Astrocyte (in vitro differentiated cells and primary cell): ENCODE measurements at places on chromosomes 13 and 19.

GRCh38 chr13:71461892-71462291 is 405.1 kb downstream of the DACH1 start:
- no peak for DNase-seq

GRCh38 chr13:91228108-91228507 is 119.4 kb upstream of the MIR17HG start:
- no peak for DNase-seq

DNA sequence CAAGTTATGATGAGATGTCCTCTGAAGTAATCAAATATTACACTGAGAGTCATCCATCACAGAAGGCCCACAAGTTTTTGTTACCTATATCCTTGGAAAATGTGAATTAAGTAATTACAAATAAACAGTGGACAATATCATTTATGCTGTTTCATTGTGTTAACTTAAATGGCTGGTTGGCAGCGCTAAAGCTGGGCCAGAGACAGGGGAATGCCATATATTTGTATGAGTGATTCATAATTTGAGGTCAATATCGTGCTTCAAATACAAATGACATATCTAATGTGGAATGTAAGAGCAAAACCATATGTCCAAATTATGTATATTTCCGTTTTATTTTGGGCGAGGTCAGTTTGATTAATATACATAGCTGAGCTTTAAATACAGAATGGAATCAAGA is 1556.2 kb downstream of the SLITRK5 start:
- DNase-seq, result peak; percentile 23

GRCh38 chr13:73754727-73755292 is 379.4 kb downstream of the KLF12 start:
- DNase-seq, result peak; percentile 36

- DNase-seq, result no peak
Measured at GRCh38 chr13:66128201-66128600, 1101.9 kb downstream of the PCDH9 start.

DNA sequence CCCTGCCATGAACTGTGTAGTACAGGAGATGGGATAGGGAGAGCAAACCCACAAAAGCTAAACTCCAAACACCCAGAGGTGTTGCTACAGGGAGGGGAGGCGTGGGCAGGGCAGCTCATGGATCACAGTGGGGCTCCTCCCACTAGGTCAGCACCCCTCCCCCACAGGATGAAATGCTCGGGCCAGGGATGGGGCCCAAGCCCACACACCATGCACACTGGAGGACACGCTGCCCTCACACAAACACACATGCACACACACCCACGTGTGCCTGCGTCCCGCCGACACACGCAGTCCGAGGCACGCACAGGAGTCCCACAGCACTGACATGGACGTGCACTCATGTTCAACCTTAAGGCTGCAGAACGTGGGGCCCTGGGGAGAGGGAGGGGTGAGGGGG is 6.0 kb upstream of the CCNP start:
- no peak for DNase-seq

DNA sequence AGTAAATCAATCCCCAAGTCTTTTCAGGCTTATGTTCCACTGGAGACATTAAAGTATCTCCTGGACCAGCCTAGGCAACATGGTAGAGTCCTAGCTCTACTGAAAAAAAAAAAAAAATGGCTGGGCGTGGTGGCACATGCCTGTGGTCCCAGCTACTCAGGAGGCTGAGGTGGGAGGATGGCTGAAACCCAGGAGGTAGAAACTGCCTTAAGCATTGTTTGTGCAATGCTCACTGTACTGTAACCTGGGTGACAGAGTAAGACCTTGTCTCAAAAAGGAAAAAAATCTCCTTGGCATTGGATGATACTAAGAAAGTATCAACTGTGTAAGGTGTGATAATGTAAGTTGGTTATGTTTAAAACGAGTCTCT is 8.8 kb downstream of the KLK8 start:
- DNase-seq, result no peak

DNA sequence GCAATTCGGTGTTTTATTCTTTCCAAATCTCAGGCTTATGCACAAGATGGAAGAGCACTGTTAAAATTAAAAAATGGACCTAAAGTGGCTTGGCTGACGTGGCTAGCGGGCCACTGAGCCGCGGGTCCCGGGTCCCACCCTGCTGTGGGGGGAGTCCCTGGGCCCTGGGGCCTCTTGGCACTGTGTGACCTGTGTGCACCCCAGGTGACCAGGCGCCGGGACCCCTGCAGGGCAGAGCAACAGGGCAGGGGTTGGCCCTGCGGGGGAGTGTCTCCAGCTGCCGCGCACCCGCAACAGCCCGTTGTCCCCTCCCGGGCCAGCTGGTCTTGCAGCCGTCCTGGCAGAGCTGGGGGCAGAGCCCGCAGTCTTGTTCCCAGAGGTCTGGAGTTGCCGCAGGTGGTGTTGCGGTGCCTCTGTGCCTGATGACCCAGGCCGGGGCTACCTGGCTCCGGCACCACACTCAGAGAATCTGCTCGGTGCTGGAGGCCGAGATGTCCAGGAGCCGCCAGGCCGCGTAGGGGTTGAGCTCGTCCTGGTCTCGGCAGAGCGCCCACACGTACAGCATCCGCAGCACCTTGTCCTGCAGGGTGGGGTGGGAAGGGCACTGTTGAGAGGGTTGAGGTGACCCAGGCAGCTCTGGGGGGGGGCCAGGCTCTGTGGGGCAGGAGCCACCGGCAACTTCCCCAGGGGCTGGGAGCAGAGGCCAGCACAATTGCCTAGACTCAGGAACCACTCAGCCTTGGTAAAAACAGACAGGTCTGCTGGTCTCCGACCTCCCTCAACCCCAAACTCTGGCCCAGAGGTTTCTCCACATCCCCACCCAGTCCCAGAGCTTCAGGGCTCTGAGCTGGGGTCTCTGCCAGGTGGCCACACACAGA is 1.0 kb upstream of the CTXN1 start:
- DNase-seq, result no peak

GRCh38 chr19:18399008-18399407 is 1.6 kb upstream of the LRRC25 start:
- peak; percentile 70 for DNase-seq

DNA sequence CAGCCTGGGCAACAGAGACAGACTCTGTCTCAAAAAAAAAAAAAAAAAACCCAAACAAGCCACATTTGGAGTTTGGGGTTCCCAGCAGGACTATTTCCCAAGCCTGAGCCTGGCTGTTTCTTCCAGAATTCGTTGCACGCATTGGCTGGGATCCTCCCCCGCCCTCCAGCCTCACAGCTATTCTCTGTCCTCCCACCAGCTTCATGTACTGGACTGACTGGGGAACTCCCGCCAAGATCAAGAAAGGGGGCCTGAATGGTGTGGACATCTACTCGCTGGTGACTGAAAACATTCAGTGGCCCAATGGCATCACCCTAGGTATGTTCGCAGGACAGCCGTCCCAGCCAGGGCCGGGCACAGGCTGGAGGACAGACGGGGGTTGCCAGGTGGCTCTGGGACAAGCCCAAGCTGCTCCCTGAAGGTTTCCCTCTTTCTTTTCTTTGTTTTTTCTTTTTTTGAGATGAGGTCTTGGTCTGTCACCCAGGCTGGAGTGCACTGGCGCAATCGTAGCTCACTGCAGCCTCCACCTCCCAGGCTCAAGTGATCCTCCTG is 26.7 kb downstream of the LDLR start:
- no peak for DNase-seq

GRCh38 chr19:6516018-6516658 is 14.0 kb upstream of the TUBB4A start:
- DNase-seq, result peak; percentile 88

- no peak for DNase-seq
Measured at GRCh38 chr13:33367926-33368325, 82.4 kb upstream of the STARD13 start.

DNA sequence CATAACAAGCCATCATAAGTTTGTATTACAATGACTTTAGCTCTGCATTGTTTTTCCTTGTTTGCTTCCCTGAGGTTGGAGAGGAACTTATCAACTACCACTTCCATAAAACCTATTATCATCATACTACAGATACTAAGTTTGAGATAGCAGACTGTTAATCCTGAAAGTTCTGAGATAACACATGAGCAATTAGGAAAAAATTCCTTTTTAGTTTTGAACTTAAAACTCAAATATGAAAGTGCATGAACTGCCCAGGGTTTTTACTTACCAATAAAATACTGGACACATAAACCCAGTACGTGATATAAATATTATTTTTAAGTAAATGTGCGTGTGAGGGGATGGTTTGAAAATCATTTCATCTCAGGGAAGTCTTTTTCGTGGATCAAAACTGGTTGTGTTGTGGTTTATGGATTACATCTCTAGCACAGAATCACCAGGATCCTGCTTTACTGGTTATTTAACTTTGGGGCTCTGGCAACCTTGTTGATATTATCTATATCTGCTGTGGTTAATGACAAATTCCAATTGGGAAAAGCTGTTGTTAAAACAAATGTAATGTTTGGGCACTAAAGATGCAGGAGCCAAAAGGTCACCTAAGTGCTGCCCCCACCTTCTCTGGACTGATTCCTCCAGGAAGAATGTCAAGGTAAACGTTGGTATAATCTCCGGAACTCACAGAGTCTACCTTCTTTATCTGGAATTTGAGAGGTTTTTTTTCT is 12.4 kb downstream of the CDX2 start:
- no peak for DNase-seq

- DNase-seq, result no peak
Measured at GRCh38 chr13:48731957-48732569, 78.3 kb downstream of the CYSLTR2 start.

GRCh38 chr19:57949702-57950101 is 2.2 kb upstream of the ZNF256 start:
- DNase-seq, result no peak

- DNase-seq, result no peak
Measured at GRCh38 chr19:32686847-32687475, 4.7 kb upstream of the NUDT19 start.

DNA sequence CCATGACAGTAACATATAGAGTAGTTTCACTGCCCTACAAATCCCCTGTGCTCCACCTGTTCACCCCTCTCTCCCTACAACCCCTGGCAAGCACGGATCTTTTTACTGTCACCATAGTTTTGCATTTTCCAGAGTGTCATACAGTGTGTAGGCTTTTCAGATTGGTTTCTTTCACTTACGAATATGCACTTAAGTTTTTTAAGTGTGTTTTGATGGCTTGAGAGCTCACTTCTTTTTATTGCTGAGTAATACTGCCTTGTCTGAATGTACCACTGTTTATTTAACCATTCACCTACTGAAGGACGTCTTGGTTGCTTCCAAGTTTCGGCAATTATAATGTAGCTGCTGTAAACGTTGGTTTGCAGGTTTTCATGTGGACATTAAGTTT is 175.1 kb downstream of the ITGBL1 start:
- DNase-seq, result peak; percentile 9

- no peak for DNase-seq
Measured at GRCh38 chr13:68727798-68728197, 1379.8 kb upstream of the ATXN8OS start.

GRCh38 chr13:99993660-99994637 is 12.4 kb downstream of the ZIC2 start:
- DNase-seq, result no peak

GRCh38 chr19:29428071-29428470 is 97.7 kb upstream of the VSTM2B start:
- no peak for DNase-seq

- DNase-seq, result no peak
Measured at GRCh38 chr19:30116530-30116929, 174.5 kb downstream of the URI1 start.

GRCh38 chr19:30855442-30855841 is 483.3 kb downstream of the ZNF536 start:
- DNase-seq, result no peak

- DNase-seq, result no peak
Measured at GRCh38 chr19:47615714-47616113, 6.8 kb downstream of the BICRA start.

GRCh38 chr19:50556282-50557008 is 11.8 kb downstream of the LRRC4B start:
- DNase-seq, result peak; percentile 6

DNA sequence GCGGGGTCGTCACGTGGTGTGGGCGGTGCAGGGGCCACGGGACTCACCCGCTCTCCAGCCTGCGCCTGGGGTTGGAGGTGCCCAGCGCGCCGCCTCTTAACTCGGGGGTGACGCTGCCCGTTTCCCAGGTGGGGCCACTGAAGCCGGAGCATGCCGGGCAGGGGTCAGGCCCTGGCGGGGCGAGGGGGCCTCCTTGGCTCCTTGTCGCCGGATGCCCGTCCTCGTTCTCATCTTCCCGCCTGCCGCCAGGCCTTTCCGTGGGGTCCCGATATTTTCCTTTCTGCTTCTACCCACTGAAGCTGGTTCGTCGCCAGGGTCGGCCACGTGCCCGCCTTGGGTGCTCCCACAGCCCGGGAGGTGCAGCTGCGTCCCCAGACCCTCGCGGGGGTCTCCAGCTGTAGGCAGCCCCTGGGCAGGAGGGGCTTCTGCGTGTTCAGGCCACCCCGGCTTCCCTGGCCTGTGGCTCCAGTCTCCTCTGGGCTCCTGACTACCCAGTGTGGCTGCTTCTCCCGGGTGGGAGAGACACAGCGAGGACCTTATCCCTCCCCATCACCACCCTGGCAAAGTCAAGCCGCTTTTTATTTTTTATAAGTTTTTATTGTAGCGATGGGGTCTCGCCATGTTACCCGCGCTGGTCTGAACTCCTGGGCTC is 772 bp downstream of the FAM174C start:
- DNase-seq, result no peak

GRCh38 chr19:16051254-16052025 is 24.9 kb upstream of the TPM4 start:
- DNase-seq, result no peak

- DNase-seq, result no peak
Measured at GRCh38 chr19:35755550-35756376, 1.1 kb downstream of the HSPB6 start.

- no peak for DNase-seq
Measured at GRCh38 chr13:48000559-48001113, 437 bp downstream of the SUCLA2 start.

GRCh38 chr13:78176880-78177279 is 258.2 kb upstream of the EDNRB start:
- DNase-seq, result no peak

GRCh38 chr13:60379837-60380565 is 17.0 kb upstream of the TDRD3 start:
- DNase-seq, result no peak

- no peak for DNase-seq
Measured at GRCh38 chr19:1001538-1002166, 1.4 kb downstream of the GRIN3B start.

- peak; percentile 81 for DNase-seq
Measured at GRCh38 chr19:3852614-3853254, 16.1 kb downstream of the ZFR2 start.

DNA sequence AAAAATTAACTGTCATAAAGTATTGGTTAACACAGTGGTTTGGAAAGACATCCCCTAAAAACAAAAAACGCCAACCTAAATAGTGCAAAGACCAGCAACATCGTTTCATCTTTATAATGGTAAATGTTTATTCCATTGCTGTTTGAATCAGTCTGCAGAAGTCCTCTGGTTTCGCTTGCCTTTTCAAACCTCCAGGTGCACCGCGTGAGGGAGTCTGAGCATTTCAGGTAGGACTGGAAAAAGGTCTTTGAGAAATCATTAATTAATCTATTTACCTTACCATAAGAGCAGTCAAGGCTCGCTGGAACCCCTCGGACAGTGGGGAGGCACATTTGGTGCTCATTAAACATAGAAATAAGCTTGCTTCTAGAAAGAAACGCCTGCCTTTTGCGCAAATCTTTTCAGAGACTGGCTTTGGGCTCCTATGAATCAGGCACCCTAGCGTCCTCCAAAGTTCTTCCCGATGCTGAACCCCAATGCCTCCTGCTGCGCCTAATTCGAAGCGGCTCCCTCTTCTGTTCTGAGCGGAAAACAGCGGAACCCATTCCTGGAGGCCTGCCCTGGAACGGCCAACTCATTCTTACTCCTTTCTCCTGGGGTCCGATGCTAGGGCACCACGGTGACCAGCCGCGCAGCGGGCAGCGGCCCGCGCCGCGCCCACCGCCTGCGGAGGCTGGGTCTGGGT is 951 bp upstream of the MTUS2 start:
- peak; percentile 2 for DNase-seq

- DNase-seq, result no peak
Measured at GRCh38 chr13:30307971-30308290, 580 bp upstream of the KATNAL1 start.
